CD4-positive, alpha-beta T cell (primary cell): ENCODE measurements at places on chromosomes 1 and 21.

- no peak for DNase-seq
Observed at GRCh38 chr1:109395602-109396512, 1.9 kb downstream of the SORT1 start.

DNA sequence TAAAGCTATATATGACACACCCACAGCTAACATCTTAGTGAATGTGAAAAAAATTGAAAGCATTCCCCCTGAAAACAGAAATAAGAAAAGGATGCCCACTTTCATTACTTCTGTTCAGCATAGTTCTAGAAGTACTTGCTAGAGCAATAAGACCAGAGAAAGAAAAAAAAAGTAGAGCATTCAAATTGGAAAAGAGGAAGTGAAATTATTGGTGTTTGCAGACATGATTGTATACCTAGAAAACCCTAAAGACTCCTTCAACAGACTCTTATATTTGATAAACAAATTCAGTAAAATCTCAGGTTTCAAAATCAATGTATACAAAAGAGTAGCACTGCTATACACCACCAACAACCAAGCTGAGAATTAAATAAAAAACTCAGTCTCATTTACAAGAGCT, 1461.0 kb downstream of the AMY1C start:
- DNase-seq, result no peak

GRCh38 chr1:80417671-80418070, 1383.1 kb upstream of the ADGRL2 start:
- no peak for DNase-seq

GRCh38 chr1:35962952-35963351, 32.0 kb downstream of the AGO3 start:
- no peak for DNase-seq

- no peak for DNase-seq
Observed at GRCh38 chr21:40681164-40681859, 165.6 kb downstream of the DSCAM start.

DNA sequence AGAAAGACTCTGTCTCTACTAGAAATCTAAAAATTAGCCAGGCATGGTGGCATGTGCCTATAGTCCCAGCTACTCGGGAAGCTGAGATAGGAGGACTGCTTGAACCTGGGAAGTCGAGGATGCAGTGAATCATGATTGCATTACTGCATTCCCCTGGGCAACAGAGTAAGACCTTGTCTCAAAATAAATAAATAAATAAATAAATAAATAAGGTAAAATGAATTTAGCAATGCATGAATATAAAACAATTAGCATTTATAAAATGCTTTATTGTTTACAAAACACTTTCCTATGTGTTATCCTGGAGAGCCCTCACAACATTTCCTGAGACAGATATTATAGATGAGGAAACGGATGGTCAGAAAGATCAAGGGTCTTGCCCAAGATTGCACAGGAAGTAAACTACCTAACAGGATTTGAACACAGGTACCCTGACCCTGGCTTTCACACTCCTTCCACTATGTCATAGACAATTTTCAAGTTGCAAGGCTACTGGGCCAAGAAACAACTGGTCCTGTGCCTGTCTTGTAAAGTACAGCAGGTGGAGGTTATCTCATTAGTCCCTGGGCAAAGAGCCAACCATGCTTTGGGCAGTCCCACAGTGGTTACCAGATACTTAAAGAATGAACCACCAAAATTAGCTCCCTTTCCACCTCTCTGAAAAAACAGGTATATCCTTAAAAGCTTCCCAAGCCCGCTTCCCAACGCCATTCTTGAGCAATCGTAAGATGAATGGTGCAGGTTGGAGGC, 15.4 kb upstream of the VSIG8 start:
- no peak for DNase-seq

DNA sequence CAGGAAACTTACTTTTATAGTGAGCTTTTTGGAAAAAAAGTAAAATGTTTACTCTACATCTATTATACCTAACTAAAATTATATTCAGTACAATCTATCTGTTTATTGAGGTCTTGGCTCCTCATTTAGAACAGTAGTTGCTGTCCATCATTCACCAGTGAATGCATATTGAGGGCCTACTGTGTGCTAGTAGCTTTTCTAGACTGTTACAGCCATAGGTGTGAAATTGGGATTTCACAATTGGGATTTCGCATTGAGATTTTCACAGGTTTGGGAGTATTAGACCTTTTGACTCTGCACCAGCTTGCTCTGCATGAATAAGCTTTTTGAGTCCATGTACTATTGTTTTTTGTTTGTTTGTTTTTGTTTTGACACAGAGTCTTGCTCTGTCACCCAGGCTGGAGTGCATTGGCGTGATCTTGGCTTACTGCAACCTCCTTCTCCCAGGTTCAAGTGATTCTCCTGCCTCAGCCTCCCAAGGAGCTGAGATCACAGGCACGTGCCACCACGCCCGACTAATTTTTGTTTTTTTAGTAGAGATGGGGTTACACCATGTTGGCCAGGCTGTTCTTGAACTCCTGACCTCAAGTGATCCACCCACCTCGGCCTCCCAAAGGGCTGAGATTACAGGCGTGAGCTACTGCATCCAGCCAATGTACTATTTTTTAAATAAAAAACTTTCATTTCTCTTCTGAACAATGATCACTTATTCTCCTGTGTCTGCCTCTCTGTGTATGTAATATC, 47.2 kb upstream of the ERRFI1 start:
- no peak for DNase-seq

DNA sequence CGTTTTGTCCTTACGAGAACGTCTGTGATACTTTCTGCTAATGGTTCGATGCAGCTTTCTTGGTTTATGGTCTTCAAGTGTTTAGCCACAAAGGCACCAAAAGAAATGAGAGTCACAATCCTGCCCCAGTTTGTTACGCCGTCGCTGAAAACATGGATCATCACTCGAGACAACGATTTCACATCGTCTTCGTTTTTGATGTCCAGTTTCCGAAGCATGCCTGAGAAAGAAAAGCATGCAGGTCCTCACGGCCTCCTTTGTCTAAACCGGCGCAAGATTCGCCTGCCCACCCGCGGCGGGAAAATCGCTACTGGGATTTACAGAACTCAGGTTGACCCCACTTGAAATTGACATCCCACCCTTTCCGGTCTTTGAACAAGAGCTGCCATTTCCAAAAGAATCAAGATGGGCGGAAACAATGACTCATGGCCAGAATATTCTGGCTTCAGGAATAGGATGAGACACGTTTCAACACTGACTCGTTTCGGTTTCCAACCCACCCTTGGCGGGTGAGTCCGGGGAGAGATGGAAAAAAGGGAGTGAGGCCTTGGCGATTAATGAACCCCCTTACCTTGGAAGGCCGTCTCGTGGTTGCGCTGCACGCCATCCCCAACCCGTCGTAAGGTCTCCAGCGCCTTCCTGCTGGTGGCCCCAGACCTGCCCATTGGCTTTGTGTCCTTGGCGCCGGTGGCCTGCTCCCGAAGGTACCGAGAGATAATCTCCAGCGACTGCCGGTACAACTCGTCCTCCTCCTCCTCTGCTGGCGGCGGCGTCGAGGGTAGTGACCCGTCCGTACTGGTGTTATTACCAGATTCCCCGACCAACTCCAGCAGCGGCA, 919 bp downstream of the MCL1 start:
- peak; percentile 80 for DNase-seq

DNA sequence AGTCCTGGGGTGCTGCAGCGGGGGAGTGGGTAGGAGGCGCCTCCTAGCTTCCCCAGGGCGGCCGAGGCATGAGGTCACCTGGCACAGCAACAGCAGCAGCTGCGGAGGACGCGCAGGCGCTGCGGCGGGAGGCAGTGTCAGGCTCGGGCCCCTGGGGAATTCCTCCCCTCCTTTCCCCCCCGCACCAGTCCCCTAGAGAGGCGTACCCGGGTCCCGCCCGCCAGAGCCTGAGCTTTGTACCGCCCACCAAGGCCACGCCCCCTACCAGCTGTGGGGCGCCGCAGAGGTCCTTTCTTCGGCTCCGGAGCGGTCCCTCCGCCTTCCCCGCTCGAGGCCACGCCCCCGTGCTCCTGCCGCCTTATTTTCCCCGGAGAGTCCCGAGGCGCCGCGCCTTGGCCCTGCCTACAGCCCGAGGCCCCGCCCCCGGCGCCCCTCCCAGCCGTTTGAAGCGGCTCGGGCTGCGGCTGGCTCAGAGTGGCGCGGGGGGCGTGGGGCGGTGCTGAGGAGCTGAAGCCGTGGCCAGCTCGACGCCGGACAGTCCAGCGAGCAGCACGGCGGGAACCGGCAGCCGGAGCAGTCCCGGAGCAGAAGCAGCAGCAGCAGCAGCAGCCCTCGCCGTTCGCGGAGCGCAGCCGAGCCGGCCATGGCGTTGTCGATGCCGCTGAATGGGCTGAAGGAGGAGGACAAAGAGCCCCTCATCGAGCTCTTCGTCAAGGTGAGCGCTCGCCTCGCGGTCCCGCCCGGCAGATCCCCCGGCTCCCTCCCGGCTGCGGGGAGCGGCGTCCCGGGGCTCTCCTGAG, at the start of gene CLIC4:
Gene CLIC4 (plus strand): TSS at position 537 of the 800 bp plus-strand sequence. CDS start 107 bp downstream, at position 644.
- DNase-seq, result peak; percentile 99

DNA sequence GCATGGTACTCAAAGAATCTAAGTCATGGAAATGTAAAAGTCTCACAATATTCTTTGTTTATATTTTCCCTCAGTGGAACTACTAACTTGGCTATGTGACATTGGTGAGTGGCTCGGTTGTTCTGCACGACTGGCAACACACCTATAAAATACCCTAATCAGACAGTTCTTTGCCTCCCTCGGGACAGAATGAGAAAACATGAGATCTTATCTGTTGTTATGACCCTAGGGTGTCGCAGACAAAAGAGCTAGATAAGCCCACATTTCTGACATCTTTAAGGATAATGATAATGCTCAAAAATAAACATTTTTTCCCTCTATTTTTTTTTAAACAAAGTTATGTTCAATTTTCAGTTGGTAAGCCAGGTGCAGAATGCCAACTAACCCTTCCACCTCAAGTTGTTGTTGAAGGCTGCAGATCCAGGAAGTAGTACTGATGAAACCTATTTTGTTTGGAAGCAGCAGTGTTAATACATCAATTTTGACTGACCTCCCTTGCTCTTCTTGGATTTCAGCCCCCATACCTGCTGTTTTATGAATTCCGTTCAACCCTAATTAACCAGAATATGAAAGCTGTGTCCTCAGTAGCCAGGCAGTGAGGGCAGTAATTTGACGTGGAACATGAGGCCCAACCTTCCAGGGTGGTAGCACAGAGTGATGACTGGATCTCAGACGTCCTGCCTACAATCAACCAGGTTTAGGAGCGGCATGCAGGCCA, 108.7 kb upstream of the DUSP10 start:
- DNase-seq, result no peak
